ENCODE measurements at places on chromosomes 16 and 17.

GRCh38 chr16:79276501-79276900, 324.0 kb downstream of the MAF start:
- DNase-seq = no peak

DNA sequence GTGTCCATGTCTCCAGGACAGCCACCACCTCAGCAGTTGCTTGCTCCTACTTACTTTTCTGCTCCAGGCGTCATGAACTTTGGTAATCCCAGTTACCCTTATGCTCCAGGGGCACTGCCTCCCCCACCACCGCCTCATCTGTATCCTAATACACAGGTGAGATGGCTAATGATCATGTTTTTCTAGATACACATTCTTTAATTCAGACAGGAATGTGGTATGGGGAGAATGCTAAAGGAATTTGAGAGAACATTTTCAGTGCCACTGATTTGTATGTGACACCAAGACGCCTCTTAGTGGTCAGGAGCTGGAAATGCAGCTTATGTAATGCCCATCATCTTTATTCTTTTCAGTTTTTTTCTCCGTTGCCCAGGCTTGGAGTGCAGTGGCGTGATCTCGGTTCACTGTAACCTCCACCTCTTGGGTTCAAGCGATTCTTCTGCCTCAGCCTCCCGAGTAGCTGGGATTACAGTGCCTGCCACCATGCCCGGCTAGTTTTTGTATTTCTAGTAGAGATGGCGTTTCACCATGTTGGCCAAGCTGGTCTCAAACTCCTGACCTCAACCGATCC, 8.9 kb upstream of the RAPGEFL1 start:
- peak; percentile 41 for DNase-seq

GRCh38 chr17:48441862-48442261, 11.8 kb upstream of the SKAP1 start:
- DNase-seq = no peak

- no peak for DNase-seq
Measured at GRCh38 chr16:30744183-30744582, 4.0 kb upstream of the PHKG2 start.

DNA sequence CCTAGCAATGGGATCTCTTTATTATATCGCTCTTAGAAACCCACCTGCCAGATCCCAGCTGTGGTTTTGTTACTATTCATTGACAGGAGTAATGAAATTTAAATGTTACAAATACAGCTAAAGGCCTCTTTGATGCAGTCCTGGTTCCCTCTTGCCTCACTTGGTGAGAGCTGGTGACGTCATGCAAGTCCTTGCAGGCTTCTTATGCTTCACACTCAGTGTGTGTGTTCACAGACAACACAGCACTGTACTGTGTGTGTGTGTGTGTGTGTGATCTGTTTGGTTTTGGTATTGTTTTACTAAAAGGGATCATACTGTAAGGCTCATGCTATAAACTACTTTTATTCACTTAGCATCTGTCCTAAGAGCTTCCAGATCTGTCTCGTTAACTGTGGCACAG, 75.0 kb downstream of the USP22 start:
- no peak for DNase-seq

GRCh38 chr17:68461589-68461988, 4.3 kb upstream of the WIPI1 start:
- DNase-seq = no peak

- DNase-seq = no peak
Measured at GRCh38 chr16:63876103-63876502, 1245.8 kb downstream of the CDH11 start.

GRCh38 chr17:36204724-36205500, 6.0 kb upstream of the CCL4L2 start:
- DNase-seq = no peak

DNA sequence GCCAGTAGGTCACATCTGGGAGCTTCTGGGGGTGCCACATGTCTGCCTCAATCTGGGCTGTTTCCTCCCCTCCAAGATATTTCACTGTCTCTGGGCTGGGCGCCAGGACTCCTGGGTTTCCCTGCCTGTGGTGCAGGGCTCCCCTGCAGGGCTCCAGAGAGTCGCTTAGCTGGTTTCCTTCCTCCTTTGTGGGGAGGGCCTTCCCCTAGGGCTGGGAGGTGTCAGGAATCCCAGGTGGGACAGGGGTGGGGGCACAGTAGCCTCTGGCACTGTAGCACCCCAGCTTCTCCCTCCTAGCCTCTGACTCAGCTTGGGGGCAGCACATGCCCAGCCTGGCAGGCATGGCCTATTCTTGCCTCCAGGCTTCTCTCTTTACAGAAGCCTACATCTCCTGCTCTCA, 2.6 kb downstream of the RARA start:
- no peak for DNase-seq

GRCh38 chr16:24114876-24115275, 141.3 kb upstream of the CACNG3 start:
- DNase-seq = no peak

- DNase-seq = peak; percentile 4
Measured at GRCh38 chr17:8563981-8564602, 66.4 kb downstream of the MYH10 start.

GRCh38 chr16:88966986-88967829, 9.8 kb downstream of the CBFA2T3 start:
- no peak for DNase-seq

DNA sequence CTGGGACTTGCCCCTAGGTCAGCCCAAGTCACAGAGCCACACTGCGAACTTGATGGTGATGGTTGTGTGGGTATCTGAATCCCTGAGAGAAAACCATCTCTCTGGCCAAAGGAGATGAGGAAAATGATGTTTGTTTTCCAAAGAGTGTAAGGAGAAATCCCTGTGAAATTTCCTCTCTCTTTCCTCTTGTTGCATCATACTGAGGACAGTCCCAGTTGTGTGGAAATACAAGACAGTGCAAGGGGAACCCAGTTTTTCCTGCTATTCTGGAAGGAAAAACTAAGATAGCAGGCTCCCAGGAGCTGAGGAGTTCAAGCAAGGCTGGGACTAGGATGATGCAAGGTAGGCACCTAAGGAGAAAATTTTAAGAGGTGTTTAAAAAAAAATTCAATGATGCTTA, 86.8 kb upstream of the TOM1L1 start:
- no peak for DNase-seq

- no peak for DNase-seq
Measured at GRCh38 chr16:86199182-86199581, 300.2 kb downstream of the IRF8 start.

- no peak for DNase-seq
Measured at GRCh38 chr16:67483150-67483549, at the start of gene AGRP. TSS of gene AGRP (minus strand) at chr16:67483547. CDS start at chr16:67483398, 149 bp downstream.

GRCh38 chr17:6913608-6914443, 82.0 kb upstream of the ALOX12 start:
- DNase-seq = no peak

GRCh38 chr17:46851029-46851741, at the start of gene WNT9B:
TSS of gene WNT9B (plus strand) at chr17:46851583. CDS start at chr17:46851639, 56 bp downstream.
- no peak for DNase-seq

GRCh38 chr16:53530046-53530445, 27.0 kb upstream of the AKTIP start:
- DNase-seq = no peak

DNA sequence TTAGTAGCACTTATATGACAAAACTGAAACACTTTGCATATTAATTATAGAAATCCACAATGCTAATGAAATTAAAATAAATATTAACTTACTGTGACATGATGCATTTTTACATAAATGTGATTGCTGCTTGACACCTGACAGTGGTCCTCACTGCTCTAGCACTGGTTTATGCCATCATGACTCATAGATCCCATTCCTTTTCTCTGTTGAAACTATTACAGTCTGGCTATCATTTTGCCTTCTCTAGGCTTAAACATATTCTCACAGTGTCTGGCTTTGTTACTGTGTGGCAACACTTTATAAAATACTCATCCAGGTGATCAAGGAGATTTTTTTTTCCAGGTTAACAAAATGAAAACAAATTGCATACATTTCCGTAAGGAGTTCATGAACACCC, 108.0 kb downstream of the MRTFB start:
- DNase-seq = no peak

DNA sequence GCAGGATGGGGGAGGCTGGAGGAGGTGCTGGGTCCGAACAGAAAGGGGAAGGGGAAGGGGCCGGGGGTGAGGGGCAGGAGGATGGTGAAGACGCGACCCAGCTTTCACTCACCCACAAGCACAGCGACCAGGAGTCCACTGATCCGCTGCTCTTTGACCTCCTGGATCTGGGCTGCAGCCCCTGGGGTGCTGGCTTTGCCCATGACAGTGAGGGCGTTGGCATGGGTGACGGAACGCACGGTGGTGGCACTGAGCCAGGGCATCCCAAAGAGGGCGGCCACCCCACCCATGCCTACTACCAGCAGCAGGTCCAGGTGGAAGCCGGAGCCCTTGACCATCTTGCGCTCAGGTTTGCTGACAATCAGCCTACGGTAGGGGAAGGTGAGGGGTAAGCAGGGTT, 14.9 kb downstream of the SLC4A1 start:
- no peak for DNase-seq

- no peak for DNase-seq
Measured at GRCh38 chr16:48323783-48324775, 61.1 kb downstream of the SIAH1 start.

DNA sequence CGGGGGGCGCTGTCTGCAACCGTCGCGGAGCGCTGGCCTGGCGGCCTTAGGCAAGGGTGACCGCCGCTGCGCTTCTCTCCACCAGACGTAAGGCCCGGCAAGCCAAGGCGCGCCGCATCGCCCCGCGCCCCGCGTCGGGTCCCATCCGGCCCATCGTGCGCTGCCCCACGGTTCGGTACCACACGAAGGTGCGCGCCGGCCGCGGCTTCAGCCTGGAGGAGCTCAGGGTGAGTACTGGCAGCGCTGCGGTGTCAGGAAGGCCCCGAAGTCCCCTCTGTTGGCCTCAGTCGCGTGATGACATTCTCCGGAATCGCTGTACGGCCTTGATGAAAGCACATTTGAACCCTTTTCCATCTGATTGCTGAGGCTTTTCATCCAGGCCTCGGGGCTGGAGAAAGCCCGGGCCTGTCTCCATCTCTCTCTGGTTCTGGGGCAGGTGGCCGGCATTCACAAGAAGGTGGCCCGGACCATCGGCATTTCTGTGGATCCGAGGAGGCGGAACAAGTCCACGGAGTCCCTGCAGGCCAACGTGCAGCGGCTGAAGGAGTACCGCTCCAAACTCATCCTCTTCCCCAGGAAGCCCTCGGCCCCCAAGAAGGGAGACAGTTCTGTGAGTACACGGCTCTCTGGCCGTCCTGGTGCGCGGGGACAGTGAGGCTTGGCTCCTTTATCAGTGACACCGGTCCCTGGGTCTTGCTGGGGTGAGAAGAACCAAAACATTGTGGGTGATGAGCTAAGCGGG, 831 bp downstream of the RPL13 start:
- no peak for DNase-seq

DNA sequence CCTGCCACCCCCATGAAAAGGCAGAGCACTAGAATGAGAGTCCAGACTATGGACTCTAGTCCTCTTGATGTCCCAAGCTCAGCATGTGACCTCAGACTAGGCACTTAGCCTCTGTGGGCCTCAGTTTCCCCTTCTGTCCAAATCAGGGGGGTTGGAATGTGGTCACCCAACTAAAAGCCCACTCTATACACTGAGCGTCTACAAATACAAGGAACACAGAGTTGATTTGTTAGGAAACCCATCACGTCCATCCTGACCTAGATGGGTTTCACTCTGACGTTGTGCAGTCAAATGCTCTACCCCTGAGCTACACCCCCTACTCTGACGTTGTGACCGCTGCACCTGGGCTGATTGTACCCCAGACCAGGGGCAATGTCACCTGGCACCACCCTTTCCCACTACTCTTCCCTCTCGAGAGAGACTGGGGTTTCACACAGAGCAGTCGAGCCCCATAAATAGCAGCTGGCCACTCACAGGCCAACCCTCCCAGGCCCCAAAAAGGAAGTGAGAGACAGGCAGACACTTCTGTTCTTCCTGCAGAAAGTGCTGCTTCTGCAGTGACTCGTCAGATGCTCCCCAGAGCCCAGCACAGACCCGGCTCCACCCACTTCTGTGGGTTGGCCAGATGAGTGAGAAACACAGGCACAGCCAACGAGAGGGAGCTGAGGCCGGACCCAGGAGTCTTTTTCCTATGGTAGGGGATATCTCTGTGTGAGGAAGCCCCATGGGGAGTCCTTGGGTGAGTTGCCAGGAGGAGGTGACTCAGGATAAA, 16.1 kb upstream of the TNFRSF13B start:
- DNase-seq = peak; percentile 27

DNA sequence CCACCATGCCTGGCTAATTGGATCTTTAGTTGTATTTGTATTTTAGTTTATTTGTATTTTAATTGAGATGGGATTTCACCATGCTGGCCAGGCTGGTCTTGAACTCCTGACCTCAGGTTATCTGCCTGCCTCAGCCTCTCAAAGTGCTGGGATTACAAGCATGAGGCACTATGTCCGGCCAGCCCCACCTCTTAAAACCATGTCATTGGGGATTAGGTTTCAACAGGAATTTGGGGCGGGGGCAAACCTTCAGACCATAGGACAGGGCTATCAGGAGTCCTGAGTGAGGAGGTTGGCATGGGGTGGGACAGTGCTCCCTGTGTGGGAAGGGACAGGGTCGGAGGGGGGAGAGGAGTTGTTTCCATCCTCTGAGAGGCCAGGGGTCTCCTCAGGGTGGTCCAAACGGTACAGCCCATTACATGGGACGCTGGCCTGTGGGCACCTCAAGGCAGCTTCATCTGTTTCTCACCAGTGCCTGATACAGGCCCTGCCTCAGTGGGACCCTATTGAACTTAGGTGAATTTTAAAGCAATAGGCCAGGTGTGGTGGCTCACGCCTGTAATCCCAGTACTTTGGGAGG, 21.6 kb downstream of the GAA start:
- DNase-seq = no peak

- no peak for DNase-seq
Measured at GRCh38 chr17:15350777-15351477, 9.5 kb upstream of the TEKT3 start.

DNA sequence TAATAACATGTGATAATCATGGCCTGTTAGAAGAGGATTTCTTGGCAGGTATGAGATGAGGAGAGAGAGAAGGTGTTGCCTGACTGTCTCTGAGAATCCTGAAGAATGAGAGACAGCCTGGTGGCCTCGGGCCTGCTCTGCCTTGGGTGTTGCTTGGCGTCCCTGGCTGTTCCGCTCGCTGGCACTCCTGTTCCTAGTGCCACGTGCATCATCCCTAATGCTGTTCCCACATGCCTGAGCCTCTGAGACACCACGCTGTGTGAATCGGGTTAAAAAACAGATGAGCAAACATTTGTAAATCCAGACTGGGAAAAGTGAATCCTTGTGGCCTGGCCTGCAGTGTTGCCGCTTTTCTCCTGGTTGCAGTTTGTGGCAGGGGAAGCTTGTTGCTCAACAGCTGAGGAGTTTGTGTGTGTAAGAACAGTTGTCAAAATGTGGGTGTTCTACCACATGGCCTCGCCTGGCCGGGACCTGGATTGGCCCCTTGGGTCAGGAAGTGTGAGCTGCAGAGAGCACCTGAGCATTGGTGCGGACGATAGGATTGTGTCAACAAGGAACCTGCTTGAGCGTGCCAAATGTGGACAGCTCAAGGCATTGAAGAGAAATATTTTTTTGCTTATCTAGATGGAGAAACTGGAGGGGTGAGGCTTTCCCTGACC, 22.0 kb downstream of the UBN1 start:
- DNase-seq = no peak

DNA sequence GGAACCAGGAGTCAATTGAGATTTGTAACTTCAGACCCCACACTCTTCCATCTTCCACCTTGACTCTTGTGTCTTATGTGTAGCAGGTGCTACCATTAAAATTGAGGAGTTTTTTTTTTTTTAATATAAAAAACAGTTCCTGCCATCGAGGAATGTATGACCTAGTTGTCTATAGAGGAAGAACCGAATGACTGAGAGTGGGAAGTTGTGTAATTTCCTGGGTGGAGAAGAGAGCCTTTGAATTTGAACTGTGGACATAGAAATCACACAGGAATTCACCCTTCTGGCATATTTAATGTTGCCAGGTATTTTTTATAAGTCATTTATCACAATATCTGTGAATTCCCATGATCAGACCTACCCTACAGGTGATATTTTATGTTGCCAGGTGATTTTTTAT, 22.0 kb downstream of the SP2 start:
- DNase-seq = no peak
